Activated naive CD4-positive, alpha-beta T cell treated with anti-CD3 and anti-CD28 coated beads, Interleukin-2, amount 50 U/mL, for 72 hours (primary cell): ENCODE measurements at places on chromosomes 2 and 18. TPM values are rescaled to one million over a fixed set of nuclear protein-coding genes. Genes with fewer than 3 reads are reported as not detected.
A peak's percentile ranks its signal among the peaks of the same experiment; 100 is the strongest.

TMBIM1 gene
- 47.5 TPM for total RNA-seq

CMPK2 gene
- 13.6 TPM for total RNA-seq

VAMP8 gene
- total RNA-seq, result 135 TPM

UGT1A7 gene
- total RNA-seq, result not detected

ANKRD62 gene
- not detected for total RNA-seq

HOXD12 gene
- total RNA-seq, result not detected

MPV17 gene
- 111 TPM for total RNA-seq

DNA sequence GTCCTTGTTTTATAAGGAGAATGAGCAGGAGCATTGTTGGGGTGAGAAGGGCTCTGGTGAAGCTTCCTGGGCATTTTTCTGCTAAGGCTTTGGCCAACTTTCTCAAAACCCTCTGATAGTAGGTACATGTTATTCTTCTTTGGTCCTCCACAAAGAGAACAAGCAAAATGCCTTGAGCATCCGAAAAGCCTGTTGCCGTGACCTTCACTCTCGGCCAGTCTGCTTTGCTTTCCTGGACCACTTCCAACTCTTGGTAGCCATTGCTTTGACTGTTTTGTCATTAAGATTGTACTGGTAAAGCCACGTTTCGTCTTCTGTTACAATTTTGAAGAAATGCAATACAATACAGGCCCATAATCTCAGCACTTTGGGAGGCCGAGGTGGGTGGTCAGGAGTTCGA, 27.4 kb upstream of the ALLC start:
- no peak for DNase-seq

GRCh38 chr2:172293952-172294351, 133.4 kb upstream of the ITGA6 start:
- DNase-seq, result no peak

- no peak for DNase-seq
Observed at GRCh38 chr2:82730811-82731210, 1728.3 kb downstream of the SUCLG1 start.

- DNase-seq, result no peak
Observed at GRCh38 chr2:3631851-3632659, 25.9 kb upstream of the ALLC start.

- DNase-seq, result no peak
Observed at GRCh38 chr18:58042826-58043490, 1.1 kb upstream of the NEDD4L start.

- no peak for DNase-seq
Observed at GRCh38 chr2:234464291-234464645, 32.6 kb downstream of the ARL4C start.

GRCh38 chr2:30113617-30114293, 33.1 kb upstream of the YPEL5 start:
- DNase-seq, result no peak

DNA sequence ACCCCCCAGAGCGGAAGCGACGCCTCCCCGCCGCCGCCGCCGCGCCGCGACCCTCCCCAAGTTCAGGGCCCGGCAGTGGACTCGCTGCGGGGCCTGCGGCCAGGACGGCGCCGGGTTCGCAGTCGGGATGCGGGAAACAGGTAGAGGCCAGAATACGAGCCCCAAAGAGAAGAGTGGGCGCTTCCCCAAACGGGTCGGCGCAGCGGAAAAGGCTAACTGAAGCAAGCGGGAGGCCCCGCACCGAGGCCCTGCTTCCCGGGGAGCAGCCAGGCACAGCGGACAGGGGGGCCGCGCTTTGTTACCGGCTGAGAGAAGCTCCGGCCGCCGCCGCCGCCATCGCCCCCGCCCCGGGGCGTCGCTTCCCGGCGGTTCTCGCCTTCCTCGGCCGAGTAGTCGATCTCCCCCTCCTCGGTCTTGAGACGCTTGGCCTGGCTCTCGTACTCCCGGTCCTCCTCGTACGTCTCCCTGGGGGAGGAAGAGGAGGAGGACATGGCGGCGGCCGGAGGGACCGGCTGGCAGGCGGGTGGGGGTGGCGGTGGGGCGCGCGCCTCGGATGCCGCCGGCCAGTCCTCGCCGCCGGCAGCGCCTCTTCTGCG, 494 bp downstream of the HNRNPLL start:
- peak; percentile 47 for DNase-seq

GRCh38 chr2:18406219-18406618, 154.2 kb downstream of the RDH14 start:
- DNase-seq, result no peak

- peak; percentile 50 for DNase-seq
Observed at GRCh38 chr2:150485114-150485870, 2.2 kb downstream of the RND3 start.

DNA sequence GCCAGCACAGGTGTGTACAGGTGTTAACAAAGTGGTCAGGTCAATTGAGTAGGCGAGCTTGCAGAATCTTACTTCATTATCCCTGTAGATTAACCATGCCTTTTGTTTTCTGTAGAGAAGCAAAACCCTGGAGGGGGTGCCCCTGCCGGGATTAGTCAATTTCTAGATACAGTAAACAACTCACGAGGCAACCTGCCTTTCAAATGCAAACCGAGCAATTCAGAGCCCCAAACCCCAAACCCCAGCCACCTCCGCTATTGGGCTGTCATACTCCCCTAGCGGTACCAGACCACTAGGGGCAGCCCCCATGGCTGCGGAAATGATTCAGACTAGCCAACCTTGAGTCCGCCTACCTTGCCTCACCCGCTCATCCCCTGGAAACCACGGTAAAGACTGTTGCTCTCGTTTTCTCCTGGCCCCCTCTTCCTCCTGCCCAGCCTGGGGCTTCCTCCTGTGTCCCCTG, 61.4 kb upstream of the KIF5C start:
- peak; percentile 67 for DNase-seq

DNA sequence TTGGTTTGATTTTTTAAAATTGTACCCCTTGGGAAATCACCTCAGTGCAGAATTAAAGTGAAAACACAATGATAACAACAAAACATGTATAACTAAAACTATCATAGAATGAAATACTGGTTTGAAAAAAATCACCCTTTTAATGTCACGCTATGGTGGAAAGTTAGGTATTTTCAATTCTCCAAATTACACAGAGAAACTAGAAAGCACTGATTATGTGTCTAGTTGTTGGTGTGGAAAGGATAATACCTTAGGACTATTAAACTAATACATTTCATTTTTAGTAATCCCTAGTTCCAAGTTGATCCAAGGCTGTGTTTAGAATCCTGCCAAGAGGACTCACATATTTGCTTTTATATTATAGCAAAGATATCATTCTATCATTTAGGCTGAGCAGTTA, 71.2 kb downstream of the NUP35 start:
- DNase-seq, result no peak

GRCh38 chr2:134098321-134098720, 155.6 kb upstream of the MGAT5 start:
- DNase-seq, result no peak
